Occipital lobe (tissue), 3 donors: ENCODE measurements at places on chromosomes 16 and 17. TPM values are rescaled to one million over a fixed set of nuclear protein-coding genes. Genes with fewer than 3 reads are reported as not detected.
A peak's percentile ranks its signal among the peaks of the same experiment; 100 is the strongest.

Gene BTBD17
- 4.5 TPM for total RNA-seq

Gene COX6A2
- total RNA-seq: not detected

Gene MYOCD
- total RNA-seq: 0.16 TPM

Gene TMEM238L
- not detected for total RNA-seq

Gene PDILT
- not detected for total RNA-seq

Gene OTOP2
- total RNA-seq: not detected

Gene GABARAP
- 93.3 TPM for total RNA-seq

DNA sequence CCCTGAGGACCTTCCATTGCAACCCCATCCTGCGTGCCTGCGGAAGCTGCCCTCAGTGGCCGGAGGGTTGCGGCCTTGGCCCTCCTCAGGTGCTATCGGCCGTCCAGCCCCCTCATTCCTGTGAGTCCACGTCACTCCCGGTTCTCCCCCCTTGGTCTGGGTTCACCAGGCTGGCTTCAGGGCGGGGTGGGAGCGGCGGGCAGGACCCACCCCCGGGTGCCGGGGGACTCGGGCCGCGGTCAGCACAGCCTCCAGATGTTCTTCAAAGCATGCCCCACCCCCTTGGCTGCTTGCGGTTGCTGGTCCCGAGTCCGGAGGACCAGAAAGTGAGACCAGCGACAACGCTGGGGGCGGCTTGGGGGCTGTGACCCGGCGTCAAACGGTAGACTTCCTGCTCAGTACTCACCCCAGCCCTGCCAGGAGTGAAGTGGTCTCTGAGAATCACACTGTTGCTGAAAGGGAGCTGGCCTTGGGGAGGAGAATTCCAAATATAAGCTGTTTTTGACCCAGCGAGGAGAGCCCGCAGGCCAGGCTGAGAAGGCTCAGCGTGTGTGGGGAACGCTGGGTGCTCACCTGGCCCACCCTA lies 4.5 kb downstream of the ZNF469 start:
- DNase-seq: no peak

DNA sequence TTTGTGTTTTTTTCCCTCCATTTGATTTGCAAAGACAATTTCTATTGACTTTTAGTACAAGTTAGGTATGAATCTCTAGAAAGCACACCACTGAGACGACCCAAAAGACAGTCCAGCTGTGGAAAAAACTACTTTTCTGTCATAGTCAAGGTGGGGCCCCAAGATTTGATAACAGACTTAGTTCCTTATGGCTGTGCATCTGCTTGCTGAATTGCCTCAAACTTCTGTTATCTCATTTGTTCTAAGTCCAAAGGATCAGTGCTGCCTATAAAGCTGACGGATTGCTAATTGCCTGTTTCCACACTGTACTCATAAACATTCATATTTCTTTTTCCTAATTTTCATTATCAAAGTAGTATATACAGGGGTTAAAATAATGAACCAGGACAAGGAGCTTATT lies 180.8 kb downstream of the SPECC1 start:
- no peak for DNase-seq

GRCh38 chr17:74128456-74129211 lies 74.8 kb upstream of the RPL38 start:
- no peak for DNase-seq

GRCh38 chr16:84999857-85000480 lies 11.4 kb downstream of the ZDHHC7 start:
- no peak for DNase-seq

DNA sequence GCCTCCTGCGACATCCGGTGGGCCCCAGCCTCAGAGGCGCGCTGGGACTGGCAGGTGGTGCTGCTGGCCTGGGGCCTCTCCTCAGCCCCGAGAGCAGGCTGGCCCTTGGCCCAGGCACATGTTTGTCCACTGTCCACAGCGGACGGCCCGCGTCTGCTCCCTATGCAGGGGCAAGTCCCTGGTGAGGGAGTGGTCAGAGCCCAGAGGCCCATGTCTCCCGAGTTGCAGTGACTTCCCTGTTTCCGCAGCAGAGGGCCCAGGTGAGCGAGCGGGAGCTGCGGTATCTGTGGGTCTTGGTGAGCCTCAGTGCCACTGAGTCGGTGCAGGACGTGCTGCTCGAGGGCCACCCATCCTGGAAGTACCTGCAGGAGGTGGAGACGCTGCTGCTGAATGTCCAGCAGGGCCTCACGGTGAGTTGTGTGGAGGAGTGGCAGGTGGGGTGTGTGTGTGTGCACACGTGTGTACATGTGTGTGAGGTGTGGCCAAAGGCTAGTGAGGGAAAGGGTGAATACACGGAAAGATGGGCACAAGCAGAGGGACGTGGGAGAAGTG lies 10.4 kb downstream of the IL34 start:
- DNase-seq: no peak

DNA sequence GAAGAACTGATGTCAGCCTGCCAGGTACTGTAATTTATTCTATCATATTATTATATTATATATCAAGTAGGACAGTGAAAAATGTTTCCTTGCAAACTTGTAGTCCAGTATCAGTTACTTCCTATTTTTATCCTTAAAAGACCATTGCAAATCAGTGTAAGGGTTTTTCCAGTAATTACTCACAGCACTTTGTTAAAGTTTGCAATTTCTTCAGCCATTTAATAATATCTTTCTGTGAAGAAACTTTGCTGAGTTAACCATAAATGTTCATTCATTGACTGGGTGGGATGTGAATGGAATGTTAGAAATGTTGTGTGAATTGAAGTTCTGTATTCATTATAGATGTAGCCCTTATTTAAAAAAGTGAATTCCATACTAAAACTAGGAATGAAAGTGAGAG lies 26.7 kb downstream of the HAPSTR1 start:
- DNase-seq: no peak

GRCh38 chr17:2697611-2698162 lies 13.9 kb downstream of the CLUH start:
- no peak for DNase-seq

DNA sequence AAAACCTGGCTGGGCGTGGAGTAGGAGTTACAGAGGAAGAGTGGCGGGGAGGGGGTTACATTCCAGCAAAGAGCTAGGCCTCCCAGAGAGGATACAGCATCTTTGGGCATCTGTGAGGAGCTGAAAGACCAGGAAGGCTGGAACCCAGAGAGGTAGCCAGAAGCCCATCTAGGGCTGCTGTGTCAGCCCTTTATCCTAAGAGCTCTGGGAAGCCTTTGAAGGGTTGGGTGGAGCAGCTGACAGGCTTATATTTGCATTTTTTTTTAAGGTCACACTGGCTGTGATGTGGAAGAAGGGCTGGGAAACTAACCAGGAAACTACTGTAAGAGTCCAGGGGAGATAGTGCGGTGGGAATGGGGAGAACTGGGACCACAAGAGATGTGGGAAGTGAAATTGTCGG lies 6.8 kb upstream of the CNOT1 start:
- no peak for DNase-seq

DNA sequence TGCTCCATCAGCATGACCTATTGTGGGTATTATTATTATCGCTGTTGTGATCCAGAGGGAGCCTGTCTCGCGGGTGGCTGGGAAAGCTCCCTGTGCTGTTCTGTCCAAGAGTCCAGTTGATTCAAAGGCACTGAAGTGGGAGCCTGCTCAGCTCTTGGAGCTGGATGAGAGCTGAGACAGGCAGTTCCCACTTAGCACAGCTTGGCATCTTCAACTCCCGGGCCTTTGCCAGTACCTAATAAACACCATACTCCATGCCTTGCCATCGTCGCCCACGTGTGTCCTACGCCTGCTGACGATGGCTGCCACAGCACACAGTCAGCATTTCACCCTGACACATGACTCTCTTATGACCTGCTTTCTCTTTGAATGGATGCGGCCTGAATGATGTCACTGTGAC lies 32.6 kb downstream of the RTN4RL1 start:
- peak; percentile 56 for DNase-seq

DNA sequence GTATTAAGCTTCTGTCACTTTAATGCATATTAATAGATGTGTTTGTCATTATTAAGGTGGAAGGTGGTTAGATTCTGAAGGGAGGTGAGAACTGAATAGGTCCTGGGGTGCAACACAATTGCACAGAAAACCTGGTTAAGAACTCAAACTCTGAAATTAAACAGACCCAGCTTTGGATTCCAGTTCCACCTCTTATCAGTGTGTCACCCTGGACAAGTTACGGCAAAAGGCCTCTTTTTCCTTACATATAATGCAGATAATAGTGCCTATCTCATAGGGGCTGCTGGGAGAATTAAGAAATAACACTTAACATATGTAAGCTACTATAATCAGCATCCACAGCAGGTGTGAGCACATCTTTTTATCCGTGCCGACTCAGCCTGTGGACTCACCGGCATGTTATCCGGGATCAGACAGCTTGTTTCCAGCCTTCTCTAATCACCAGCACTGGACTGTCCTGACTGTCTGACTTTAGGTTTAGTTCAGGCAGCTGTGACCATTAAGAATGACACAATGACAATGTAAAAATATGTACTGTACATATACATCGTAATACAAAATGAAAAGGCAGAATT lies 31.4 kb downstream of the TEX2 start:
- DNase-seq: no peak

DNA sequence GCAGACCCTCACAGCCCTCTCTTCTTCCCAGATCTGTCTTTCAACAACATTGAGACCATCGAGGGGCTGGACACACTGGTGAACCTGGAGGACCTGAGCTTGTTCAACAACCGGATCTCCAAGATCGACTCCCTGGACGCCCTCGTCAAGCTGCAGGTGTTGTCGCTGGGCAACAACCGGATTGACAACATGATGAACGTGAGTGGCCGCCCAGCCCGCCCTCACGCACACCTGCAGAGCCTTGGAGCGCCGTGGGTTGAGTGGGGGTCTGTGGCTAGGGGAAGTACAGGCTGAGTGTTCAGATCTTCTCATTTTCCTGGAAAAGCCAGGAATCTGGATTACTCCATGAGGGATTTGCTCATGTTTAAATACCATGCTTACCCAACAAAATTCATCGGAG lies 15.2 kb downstream of the DRC3 start:
- no peak for DNase-seq

GRCh38 chr17:31807846-31808245 lies 51.2 kb downstream of the COPRS start:
- no peak for DNase-seq

- DNase-seq: no peak
Measured at GRCh38 chr17:77862890-77863813, 95.4 kb upstream of the TNRC6C start.

- peak; percentile 24 for DNase-seq
Measured at GRCh38 chr17:51261024-51261963, 948 bp downstream of the UTP18 start.

- no peak for DNase-seq
Measured at GRCh38 chr17:38539386-38539785, 66.4 kb downstream of the SRCIN1 start.

DNA sequence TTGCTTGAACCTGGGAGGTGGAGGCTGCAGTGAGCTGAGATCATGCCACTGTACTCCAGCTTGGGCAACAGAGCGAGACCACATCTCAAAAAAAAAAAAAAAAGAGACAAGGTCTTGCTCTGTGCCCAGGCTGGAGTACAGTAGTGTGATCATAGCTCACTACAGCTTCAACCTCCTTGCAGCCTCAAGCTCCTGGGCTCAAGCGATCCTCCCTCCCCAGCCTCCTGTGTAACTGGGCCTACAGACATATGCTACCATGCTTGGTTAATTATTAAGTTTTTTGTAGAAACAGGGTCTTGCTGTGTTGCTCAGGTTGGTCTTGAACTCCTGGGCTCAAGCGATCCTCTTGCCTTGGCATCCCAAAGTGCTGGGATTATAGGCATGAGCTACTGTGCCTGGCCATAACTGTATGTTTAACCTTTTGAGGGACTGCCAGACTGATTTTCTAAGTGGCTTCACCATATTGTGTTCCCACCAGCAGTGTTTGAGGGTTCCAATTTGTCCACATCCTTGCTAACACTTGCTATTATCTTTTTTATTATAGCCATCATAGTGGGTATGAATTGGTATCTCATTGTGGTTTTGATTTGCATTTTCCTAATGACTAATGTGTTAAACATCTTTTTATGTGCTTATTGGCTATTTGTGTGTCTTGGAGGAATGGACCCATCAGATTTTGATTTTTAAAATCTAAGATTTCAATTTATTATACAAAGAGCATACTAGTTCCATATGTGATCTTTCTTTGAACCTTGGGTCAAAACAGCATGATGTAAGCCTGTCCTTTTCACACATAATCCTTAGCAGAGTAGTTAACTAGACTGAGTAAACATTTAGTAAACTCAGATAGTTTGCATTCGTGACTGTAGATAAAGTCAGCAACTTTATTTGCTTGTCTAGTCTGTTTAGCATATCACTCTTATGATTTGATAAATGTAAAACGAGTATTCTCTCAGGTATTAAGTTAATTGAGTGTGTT lies 38.1 kb upstream of the KPNB1 start:
- no peak for DNase-seq

DNA sequence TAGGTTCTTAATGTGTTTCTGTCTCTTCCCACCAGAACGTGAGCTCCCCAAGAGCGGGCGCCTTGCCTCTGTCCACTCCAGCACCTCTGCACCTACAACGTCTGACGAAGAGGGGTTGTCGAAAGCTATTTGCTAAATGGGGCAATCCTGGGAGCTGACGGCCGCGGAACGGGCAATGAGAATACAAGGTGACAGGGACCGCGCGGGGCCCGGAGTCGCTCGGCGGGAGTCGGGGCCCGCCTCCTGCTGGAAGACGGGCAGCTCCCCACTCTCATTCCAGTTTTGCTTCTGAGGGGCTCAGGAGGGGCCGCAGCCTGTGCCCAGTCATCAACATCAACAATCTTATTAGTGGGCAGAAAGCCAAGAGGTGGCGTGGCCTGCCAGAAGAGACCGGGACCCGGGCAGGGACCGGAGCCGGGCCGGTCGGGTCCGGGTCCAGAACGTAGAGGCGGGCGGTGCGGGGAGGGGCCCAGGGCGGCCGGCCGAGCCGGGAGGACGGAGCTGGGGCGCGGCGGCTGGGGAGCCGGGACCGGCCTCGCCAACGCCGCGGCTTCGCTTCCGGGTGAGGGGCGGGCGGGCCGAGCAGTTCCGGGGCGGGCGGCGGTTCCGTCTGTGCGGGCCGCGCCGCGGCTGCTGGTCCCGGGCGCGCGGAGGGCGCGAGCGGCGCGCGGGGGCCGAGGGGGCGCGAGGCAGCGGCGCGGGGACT lies at the start of gene MOSMO:
Gene MOSMO (plus strand): TSS at position 603 of the 706 bp plus-strand sequence. CDS start 191 bp downstream, outside the sequence.
- DNase-seq: peak; percentile 70

GRCh38 chr16:58639230-58639629 lies 9.6 kb upstream of the CNOT1 start:
- no peak for DNase-seq
